Upper lobe of left lung (tissue), 6 donors: ENCODE measurements at places on chromosomes 11 and 22. TPM values are rescaled to one million over a fixed set of nuclear protein-coding genes. Genes with fewer than 3 reads are reported as not detected.

BRMS1 gene
- 63.8 TPM for total RNA-seq

MMP11 gene
- 2.9 TPM for total RNA-seq

DNA sequence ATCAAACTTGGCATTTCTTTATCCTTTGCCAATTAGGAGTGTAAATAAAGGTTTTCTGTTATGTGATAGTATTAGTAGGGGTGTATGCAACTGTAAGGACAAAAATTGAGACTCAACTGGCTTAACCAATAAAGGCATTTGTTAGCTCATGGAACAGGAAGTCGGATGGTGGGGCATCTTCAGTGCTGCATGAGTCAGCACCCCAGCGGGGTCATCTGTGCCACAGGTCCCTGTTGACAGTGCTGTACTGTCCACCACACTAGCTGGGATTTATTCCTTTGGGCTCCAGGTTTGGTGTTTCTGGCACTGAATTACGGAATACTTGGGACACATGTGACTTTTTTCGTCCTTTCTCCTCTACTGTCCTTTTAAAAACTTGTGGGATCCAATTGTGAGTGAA lies 86.0 kb downstream of the PPP6R3 start:
- H3K4me3 ChIP-seq, result no peak overlapping the region
- DNase-seq, result no peak
- H3K27ac ChIP-seq, result no peak overlapping the region
- no peaks in the 10 kb centered on the region for H3K27me3 ChIP-seq
- peaks cover 29% of the 10 kb centered on the region for H3K36me3 ChIP-seq
- H3K4me1 ChIP-seq, result peaks cover 34% of the 10 kb centered on the region

DNA sequence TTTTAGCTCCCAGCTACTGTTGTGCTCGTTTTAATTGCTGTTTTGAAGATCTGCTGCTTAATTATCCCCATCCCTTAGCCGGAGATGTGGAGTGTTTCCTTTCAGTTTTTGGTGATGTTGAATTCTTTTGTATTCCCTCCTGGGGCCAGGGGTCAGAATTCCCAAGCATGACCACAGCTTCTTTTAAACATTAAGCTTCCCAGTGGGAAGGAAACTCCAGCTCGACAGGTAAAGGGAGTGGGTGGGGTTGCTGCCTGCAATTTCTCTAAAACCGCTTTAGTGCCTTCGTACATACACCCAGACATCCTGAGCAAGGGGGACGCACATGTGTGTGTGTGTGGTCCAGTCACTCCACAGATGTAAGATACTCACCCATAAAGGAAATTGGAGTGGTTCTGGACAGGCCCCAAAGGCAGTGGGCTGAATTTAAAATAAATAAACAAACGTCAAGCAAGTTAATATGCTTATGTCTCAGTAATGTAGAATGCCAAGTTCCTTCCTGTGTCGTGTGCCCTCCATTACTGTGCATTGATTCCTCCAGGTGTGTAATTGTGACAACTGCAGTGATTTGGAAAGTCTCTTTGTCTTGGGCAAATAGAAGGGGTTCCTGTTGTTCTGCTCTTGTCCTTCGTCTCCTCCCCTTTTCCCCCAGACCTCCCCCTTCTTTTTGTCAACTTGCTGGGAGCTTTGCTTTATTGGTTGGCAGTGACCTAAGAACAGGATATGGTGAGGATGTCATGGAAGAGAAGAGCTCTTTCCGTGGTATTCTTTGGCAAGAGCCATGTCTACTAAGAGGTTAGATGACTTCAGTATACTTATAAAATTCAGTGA lies 19.2 kb upstream of the ADSL start:
- H3K27me3 ChIP-seq, result no peaks in the 10 kb centered on the region
- no peak overlapping the region for H3K4me3 ChIP-seq
- H3K36me3 ChIP-seq, result peaks cover 7% of the 10 kb centered on the region
- DNase-seq, result no peak
- H3K4me1 ChIP-seq, result peaks cover 6% of the 10 kb centered on the region

C22orf23 gene
- 7.2 TPM for total RNA-seq

DNA sequence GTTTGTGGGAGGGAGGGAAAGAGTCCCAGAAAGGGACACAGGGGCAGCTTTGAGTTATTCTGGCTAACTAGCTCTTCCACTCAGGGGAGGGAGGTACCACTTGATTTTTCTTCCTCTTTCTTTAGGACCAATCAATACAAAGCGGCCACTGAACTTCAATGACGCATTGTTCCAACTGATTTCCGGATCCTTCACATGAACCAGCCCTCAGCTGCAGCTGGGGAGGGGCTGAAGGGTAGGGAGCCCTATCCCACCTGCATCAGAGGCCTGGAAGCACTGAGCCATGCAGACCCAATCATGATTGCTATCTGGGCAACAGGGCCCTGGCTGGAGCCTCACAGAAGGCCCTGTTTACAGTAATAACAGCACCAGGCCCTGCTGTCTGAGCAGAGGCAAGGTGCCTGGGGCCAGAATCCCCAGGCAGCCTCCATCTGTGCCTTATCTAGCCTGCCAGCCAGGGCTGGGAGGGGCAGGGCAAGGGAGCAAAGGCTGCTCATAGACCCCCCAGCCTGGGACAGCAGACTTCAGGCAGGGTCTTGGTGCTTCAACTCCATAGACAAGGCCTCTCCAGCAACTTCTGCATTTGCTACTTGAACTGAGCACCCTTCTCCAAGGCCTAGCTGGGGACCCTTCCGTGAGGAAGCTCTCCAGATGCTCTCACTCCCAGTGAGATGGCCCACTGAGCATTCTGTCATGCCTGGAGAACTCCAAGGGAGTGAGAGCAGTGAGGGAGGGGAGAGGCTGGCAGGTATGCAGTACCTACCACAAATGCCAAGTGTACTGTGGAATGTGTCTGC lies 22.5 kb downstream of the CLPB start:
- H3K27me3 ChIP-seq, result no peaks in the 10 kb centered on the region
- H3K36me3 ChIP-seq, result no peaks in the 10 kb centered on the region
- peak; percentile 47 for DNase-seq
- H3K4me3 ChIP-seq, result no peak overlapping the region

DNA sequence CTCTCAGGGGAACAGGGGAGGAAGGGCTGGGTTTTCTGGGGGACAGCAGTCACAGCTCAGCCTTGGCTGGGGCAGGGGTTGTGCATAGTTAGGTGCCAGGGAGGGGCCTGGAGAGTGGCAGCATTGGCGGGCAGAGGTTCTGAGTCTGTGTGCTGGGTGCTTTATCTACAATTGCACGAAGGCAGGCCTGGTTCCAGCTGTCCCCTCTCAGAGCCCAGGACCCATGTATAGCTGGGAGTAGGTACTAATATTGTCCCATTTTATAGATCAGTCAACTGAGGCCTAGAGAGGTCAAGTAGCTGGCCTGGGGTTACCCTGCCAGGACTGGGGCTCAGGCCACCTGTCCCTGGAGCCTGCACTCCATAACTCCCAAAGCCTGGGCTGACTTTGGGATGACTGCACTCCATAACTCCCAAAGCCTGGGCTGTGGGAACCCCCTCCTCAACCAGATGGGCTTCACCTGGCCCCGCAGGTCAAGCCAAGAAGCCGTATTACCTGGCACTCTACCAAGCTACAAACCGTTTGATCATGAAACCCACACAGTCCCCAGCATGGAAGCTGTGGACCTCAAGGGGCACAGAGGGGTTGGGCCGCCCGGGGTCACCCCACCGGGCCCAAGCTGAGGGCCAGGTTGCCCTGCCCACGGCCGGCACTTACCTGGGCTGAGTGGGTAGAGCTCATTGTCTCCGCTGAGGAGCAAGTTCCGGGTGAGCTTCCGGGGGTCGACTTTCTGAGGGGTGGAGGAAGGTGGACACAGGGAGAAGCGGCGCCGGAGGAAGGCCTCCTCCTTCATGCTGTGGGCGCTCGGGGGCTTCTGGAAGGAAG lies 36.5 kb downstream of the OSBPL5 start:
- peaks cover 25% of the 10 kb centered on the region for H3K4me1 ChIP-seq
- H3K4me3 ChIP-seq, result no peak overlapping the region
- peak; percentile 62 for DNase-seq

OR56A1 gene
- total RNA-seq, result not detected

ENTHD1 gene
- not detected for total RNA-seq

- no peaks in the 10 kb centered on the region for H3K4me1 ChIP-seq
- no peak overlapping the region for H3K27ac ChIP-seq
- H3K4me3 ChIP-seq, result no peak overlapping the region
- H3K27me3 ChIP-seq, result no peaks in the 10 kb centered on the region
- no peak for DNase-seq
- H3K36me3 ChIP-seq, result no peaks in the 10 kb centered on the region
Observed at GRCh38 chr11:122277493-122277892, 161.5 kb upstream of the BLID start.

TREH gene
- 0.89 TPM for total RNA-seq

ZBED5 gene
- total RNA-seq, result 27.2 TPM
